Activated CD4-positive, alpha-beta T cell treated with anti-CD3 and anti-CD28 coated beads, Interleukin-2, amount 10 ng/mL, durations not matched to agents 24 days and 14 days (primary cell): ENCODE measurements at places on chromosomes 16 and 17. TPM values are rescaled to one million over a fixed set of nuclear protein-coding genes. Genes with fewer than 3 reads are reported as not detected.

The PRSS53 gene
- total RNA-seq = 4.3 and 4.8 TPM in 2 replicates

The VTN gene
- 0.23 and 0.24 TPM in 2 replicates for total RNA-seq

The PRAC2 gene
- not detected in 2 replicates for total RNA-seq

- DNase-seq = peak; percentile 81
Observed at GRCh38 chr16:50067290-50067853, 1.6 kb downstream of the HEATR3 start.

DNA sequence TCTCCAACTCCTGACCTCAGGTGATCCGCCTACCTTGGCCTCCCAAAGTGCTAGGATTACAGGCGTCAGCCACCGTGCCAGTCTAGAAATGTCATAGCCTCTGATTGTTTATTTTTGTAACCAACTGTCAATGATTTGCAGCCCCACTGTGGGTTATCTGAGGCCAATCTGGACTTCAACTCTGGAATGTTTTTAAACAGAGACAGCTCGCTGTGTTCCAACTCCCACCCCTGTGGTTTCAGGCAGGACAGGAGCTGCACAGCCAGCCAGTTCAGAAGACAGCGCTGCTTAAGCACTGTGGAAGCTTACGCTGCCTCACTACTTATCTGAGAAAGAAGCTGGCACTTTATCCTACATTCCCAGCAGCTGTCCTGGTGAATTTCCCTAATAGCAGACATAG is 19.5 kb downstream of the MRM3 start:
- DNase-seq = no peak

The MPP3 gene
- 0.63 TPM in 1 of 2 replicates, not detected in the other for total RNA-seq

GRCh38 chr17:61416211-61416539 is 16.5 kb downstream of the TBX2 start:
- DNase-seq = peak; percentile 55

DNA sequence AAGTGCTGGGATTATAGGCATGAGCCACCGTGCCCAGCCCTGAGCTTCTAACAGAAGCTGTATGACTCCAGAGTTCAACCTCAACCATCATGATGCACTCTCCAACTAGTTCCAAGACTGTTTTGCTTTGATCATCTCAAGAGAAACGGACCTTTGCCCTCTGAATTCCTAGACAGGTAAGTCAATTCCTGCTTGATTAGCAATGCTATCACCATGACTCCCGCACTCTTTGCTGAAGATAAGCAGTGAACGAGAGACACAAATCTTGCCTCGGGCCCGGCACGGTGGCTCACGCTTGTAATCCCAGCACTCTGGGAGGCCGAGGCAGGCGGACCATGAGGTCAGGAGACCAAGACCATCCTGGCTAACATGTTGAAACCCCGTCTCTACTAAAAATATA is 22.2 kb downstream of the ANKFY1 start:
- DNase-seq = no peak

- DNase-seq = no peak
Observed at GRCh38 chr17:10118788-10119130, 79.6 kb downstream of the GAS7 start.

The PPM1E gene
- 0.05 TPM in 1 of 2 replicates, not detected in the other for total RNA-seq

GRCh38 chr17:48202959-48203358 is 95.4 kb downstream of the SNX11 start:
- no peak for DNase-seq

DNA sequence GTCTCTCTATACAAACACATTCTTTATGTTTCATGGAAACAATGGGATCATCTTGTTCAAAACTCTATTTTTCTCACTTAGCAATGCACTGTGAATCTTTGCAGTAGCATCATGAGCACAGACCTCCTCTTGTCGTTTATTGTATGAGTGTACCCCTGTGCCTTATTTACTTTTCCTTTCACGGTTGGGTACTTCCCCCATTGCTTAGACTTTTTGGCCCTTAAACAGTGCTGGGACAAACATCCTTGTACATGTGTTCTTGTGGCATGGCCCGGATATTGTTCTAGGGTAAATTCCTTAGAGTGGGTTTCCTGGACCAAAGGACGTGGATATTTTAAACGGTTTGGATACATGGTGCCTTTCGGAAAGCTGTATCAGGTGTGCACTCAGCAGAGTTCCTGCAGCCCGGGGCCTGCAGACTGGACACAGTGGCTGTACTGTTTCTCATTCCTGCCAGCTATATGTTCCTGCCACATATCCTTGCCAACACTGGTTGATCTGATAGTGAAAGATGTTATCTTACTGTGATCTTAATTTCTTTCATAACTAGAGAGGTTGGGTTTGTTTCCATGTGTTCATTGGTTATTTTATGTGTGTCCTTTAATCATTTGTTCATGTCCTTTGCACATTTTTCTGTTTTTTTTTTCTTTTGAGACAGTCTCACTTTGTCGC is 111.1 kb downstream of the OR1D5 start:
- DNase-seq = no peak

DNA sequence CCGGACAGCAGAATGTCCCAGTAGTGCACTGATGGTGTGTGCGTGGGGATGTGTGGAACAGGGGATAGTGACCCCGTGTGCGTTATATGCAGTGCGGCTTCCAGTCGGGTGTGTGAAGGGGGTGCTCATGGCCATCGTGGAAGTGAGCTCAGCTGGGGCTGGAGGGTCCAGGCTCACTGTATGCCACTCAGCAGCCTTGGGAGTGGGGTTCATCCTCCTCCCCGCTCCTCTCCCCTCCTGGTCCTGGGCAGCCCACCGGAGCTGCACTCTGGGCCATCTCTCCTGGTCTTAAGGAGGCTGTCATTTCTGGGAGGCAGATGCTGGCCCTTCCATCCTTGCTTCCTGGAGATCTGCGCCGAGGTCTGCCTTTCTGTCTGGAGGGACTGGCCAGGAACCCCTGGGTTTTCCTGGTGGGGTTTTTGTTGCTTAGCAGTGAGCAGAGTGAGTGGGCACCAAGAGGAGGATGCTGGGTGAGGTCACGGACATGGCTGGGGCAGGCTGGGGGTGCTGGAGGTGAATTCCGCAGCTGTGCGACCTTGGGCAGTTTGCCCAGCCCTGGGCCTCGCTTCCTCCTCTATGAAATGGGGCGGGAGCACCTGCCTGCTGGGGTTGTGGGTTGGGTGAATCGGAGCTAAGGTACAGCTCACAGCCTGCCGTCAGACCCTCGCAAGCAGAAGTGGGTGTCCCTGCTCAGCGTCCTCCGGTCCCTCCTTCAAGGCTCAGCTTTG is 164.1 kb downstream of the SEC14L1 start:
- DNase-seq = no peak

- DNase-seq = no peak
Observed at GRCh38 chr16:31344712-31345111, 10.3 kb upstream of the ITGAX start.

GRCh38 chr17:66981983-66982508 is 17.5 kb downstream of the CACNG4 start:
- no peak for DNase-seq

The GJC1 gene
- 6.1 and 7.5 TPM in 2 replicates for total RNA-seq

- DNase-seq = no peak
Observed at GRCh38 chr17:21174713-21175112, 39.2 kb downstream of the TMEM11 start.

GRCh38 chr17:37494401-37494831 is 4.7 kb downstream of the DUSP14 start:
- no peak for DNase-seq

The C16orf96 gene
- not detected in 2 replicates for total RNA-seq

GRCh38 chr17:31535581-31535981 is 144.1 kb downstream of the RAB11FIP4 start:
- DNase-seq = no peak

DNA sequence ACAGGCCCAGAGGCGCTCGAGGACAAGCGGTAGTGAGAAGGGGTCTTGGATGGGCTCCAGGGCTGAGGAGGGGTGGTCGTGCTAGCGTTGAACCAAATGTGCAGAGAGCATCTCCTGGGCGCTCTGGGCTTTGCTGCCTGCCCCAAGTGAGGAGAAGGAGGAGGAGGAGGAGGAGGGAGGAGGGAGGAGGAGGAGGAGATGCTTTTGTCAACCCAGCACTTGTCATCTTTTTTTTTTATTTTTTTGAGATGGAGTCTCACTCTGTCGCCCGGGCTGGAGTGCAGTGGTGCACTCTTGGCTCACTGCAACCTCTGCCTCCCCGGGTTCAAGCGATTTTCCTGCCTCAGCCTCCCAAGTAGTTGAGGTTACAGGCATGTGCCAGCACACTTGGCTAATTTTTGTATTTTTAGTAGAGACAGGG is 59.8 kb downstream of the PGS1 start:
- no peak for DNase-seq
